ENCODE measurements at places on chromosomes 6 and 20.

DNA sequence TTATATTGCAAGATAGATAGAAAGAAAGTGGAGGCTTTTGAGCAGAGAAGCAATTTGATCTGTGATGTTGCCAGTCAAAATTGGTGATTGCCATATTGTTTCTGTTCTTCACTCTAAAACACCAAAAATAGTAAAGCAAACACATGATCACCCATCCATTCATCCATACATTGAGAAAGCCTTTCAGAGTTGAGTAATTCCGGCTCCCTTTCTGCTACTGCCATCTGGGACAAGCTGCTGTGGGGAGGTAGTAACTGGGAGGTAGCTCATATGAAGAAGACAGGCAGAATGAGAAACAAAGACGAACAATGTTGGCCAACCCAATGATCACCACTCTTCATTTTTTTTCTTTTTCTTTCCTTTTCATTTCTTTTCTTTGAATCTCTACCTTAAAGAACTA lies 51.1 kb upstream of the HBS1L start:
- DNase-seq, result no peak

GRCh38 chr6:34829137-34829536 lies 37.3 kb downstream of the BLTP3A start:
- no peak for DNase-seq

- peak; percentile 40 for DNase-seq
Observed at GRCh38 chr6:37204014-37204751, 34.2 kb downstream of the PIM1 start.

- DNase-seq, result peak; percentile 4
Observed at GRCh38 chr6:100719883-100720682, 161.0 kb downstream of the ASCC3 start.

GRCh38 chr6:41056768-41057490 lies 3.9 kb downstream of the APOBEC2 start:
- DNase-seq, result no peak

DNA sequence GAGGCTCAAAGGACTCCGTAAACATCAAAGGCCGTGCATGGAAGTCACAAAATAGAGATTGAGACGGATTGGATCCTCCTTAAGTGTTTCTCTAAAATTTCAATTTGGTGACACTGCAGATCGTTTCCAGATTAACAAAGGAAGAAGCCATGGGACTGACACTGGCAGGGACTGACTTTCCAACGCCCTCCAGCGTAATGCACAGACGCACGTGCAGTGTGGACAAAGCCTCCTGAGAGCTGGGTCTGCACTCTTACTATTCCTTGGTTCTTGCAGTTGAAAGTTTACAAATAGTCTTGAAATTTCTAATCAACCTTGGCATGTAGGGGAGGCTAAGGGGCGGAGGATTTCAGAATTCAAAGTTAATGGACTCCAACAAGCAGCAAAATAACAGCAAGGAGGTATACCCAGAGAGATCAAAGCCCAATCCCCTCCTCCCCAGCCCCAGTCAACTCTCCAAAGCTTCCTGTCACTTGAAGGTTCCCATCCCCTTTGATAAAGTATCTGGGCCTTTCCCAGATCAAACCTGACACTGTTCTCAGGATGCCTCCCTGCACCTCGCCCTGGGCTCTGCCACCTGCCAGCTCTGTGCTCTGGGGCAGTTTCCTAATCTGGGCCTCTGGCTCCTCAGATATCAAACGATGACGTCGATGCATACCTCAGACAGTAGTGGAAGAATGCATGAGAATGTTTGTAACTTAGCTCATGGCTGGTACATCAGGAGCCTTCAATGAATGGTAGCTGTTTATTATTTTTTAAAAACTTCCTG lies 106.5 kb upstream of the TRAF3IP2 start:
- no peak for DNase-seq

DNA sequence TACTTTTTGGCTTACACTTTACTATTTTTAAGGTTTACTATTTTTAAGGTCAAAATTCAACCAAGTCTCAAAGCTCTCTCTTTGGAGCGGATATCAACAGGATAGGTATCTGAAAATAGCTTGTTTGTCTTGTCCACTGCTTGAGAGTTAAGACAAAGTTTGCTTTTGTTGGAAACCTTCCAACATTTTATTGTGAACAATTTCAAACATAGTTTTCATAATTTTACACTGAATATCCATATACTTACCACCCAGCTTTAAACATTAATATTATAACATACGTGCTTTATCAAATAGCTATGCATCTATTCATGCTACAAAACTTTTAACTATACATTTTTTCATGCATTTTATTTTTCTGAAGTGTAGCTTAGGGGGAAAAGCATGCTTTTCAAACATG lies 109.9 kb downstream of the FYN start:
- no peak for DNase-seq

- DNase-seq, result no peak
Observed at GRCh38 chr6:73532293-73532692, 11.5 kb upstream of the EEF1A1 start.

DNA sequence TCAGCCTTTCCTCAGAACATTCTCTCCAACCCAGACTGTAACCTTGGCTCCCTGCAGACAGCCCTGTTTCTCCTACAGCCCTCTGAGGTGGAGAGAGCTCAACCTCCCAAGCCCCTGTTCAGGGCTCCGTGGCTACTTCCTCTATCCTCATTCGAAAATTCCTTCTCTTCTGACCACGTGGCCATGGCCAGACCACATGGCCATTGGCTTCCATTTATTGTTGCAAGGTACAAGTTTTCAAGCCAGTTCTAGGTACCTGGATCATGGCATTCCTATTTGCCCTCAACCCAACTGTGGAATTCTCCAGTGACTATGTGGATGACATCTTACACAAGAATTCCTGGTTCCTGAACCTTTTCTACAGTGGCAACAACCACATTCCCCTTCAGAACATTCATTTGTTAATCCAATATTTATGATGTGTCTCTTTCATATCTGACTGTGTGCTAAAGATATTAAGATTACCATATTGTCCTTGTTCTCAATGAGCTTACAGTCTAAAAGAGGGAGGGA lies 161.9 kb downstream of the GMPR start:
- DNase-seq, result no peak

GRCh38 chr6:120112980-120113379 lies 763.4 kb upstream of the MAN1A1 start:
- no peak for DNase-seq

DNA sequence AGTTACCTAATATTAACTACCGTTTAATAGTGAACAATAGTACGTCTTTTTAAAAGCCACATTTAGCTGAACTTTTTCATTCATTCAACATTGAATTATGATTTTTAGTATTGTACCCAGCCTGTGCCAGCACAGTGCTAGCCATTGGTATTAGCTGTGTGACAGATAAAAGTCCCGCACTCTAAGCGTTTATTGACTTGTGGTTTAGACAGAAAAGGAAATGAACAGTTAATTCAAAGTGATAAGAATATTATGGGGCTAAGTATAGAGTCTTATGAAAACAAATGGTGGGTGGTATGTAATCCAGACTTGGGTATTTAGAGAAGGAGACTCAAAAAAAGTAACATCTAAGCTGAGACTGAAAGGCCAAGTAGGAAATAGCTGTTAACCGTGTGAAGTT lies 202.3 kb downstream of the RPS12 start:
- no peak for DNase-seq

DNA sequence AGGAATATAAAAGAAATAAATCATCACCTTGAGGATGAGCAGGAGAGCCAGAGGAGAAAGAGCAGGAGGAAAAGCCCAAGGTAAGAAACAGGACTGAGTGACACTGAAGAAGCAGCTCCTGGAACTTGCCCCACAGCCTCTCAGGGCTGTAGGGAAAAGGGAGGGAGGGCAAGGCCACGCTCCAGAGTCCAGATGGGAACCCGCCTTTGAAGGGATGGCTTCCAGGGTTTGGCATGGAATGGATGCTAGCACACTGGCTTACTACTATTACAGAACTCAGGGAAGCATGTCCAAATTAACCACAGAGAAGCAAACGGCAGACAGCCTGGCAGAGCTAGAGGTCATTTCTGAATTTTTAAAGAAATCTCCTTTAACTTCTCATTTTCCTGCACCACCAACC lies 26.8 kb downstream of the RALGAPA2 start:
- DNase-seq, result no peak

DNA sequence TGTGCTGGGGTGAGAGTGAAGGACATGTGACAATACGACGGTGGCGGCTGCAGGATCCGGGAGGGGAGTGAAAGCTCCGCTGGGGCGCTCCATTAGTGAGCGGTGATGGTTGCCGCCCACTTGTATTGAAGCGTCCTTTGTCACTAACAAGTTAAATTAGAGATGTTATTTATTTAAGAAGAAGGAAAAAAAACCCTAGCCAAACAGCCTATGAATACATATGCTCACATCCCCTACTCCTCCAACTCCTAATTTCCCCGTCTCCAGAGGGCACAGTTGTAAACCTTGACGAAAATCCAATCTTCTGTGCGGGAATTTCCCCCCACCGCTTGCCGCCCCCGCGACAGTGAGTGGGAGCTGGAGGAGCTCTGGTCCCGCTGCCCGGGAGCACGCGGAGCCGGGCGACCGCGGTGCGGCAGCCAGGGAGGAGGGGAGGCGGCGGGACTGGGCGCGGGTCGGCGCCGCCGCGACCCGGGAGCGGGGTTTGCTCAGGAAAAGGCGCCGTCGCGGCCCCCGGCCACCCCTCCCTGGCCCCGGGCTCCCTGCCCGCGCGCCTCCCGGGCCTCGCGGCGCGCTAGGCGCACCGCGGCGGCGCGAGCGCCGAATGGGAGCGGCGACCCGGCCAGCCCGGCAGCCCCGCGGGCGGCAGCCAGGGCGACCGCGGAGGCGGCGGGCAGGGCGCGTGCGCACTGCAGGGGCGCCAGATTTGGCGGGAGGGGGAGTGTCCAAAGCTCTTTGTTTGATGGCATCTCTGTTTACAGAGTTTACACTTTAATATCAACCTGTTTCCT lies at the start of gene MYB:
Gene MYB, plus strand, starts transcription at position 767 of the 791 bp plus-strand sequence. CDS start 206 bp downstream, outside the sequence.
- peak; percentile 27 for DNase-seq

GRCh38 chr6:20159781-20160540 lies 52.3 kb downstream of the MBOAT1 start:
- DNase-seq, result no peak

DNA sequence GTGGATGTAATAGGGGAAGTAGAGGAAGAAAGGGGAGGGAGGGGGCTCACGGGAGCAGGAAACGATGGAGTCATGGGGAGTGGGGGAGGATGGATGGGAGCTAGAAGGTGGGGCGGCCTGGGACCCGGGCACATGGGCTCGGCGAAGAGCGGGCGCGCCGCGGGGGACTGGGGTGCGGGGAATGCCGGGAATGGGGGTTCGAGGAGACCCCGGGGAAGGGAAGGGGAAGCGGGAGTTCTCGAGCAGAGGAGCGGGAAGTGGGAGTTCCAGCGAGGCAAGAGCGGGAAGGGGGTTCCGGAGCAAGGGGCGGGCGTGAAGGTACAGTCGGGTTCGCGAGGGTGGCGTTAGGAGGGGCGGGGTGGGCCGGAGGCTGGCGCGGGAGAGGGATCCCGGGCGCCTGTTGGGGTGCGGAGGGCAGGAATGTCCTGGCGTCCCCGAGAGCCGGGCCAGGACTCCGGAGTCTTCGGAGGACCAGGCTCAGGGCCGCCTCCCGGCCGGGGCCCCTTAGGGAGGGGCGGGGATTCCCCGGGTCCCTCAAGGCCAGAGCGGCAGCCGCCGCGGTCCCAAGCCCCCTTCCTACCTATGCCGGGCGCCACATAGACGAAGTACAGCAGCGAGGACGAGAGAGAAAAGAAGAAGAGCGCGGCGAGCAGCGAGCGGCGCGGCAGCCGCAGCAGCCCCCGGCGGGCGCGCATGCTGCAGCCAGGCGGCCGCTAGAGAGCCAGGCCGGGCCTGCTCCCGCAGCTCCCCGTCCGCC lies 504 bp downstream of the B4GALT5 start:
- DNase-seq, result no peak

- no peak for DNase-seq
Observed at GRCh38 chr20:10565191-10565921, 108.4 kb downstream of the JAG1 start.

DNA sequence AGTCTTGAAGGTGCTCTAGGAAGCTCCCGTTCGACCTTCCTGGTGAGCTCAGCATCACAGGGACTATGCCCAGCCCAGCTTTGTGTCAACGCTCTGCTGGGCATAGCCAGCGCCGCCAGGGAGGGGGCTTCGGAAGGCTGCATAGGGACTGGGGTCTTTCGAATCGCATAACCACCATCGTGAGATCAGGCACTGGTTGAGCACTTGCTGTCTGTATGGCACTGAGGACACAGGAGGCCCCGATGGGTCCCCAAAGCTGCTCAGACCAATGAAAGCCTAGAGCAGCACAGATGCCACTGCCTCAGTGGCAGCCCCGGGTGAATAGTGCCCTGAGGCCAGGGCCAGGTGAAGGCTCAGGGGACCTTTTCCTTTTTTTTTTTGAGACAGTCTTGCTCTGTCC lies 96.7 kb downstream of the TAF4 start:
- DNase-seq, result no peak

- no peak for DNase-seq
Observed at GRCh38 chr20:63619505-63619904, 7.4 kb downstream of the GMEB2 start.

- no peak for DNase-seq
Observed at GRCh38 chr6:22666021-22666420, 96.7 kb downstream of the HDGFL1 start.

GRCh38 chr6:33642897-33643296 lies 21.8 kb downstream of the ITPR3 start:
- DNase-seq, result no peak

DNA sequence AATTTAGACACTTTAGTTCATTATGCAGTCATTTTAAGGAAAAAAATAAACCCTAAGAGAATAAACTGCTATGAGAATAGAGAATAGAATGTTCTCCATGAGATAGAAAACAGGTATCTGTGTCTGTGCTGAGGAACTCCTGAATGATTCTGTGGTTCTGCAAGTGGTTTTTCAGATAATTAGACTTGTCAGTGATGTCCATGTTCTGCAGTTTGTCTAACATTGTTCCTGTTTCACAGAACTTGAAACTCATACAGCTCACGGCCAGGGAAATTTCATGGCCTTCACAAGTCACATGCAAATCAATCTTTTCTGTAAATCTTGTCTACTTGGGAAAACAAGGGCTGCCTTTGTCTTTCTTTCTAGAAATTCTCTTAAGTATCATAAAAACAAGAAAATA lies 73.4 kb upstream of the HMGCLL1 start:
- DNase-seq, result no peak

DNA sequence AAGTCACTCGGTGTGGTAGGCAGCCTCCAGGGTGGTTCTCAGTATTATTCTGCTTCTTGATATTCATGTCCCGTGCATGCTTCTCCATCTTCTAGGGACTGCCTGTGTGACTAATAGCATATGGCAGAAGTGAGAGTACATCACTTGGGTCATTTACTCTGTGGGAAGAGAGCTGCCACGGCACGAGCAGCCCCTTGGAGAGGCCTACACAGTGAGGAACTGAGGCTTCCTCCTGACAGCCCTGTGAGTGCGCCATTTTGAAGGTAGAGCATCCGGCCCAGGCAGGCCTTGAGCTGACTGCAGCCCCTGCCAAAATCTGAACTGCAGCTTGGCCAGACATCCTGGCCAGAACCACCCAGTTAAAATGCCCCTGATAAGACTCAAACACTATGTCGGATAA lies 17.3 kb upstream of the MCUR1 start:
- no peak for DNase-seq
